ENCODE measurements at places on chromosomes 11 and 22.
A peak's percentile ranks its signal among the peaks of the same experiment; 100 is the strongest.

- DNase-seq, result no peak
Observed at GRCh38 chr11:44252999-44253602, 56.8 kb downstream of the ALX4 start.

DNA sequence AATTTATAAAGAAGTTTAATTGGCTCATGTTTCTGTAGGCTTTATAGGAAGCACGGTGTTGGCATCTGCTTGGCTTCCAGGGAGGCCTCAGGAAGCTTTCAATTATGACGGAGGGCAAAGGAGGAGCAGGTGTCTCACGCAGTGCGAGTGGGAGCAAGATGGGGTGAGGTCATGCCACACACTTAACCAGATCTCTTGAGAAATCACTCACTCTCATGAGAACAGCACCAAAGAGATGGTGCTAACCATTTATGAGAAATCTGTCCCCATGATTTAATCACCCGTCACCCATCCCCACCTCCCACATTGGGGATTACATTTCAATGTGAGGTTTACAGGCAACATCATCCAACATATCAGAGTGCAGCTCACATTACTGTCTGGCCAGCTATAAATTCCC lies 103.5 kb downstream of the ARHGAP8 start:
- no peak for DNase-seq

GRCh38 chr11:6248248-6248647 lies 9.4 kb downstream of the CNGA4 start:
- DNase-seq, result no peak

DNA sequence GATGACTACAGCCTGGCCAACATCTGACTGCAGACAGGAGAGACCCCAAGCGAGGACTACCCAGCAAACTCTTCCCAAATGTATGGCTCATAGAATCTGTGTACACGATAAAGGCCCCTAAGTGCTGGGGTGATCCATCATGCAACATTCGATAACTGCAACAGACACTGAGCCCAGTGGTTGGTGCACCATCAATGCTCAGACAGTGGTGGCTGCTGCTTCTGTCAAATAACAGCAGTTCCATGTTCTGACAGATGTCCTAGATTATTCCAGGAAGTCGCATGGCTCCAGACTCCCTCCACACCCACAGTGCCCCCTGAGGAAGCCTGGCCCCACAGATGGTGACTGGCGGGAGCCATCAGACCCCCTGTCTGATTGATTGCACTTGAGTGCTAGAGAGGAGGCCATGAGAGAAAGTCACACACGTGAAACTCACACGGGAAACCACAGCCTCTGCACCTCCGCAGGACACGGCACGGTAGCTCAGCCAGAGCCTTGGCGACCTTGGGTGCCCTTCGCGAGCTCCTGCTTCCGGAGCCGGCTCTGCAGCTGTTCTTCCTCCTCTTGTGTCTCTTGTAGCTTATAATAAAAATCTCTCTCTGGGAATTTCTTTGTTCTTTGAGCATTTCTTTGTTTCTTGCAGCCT lies 1155.9 kb downstream of the TBC1D22A start:
- DNase-seq, result no peak

- DNase-seq, result no peak
Observed at GRCh38 chr11:69173925-69174581, 18.3 kb downstream of the SMIM38 start.

GRCh38 chr11:8213376-8213775 lies 44.6 kb upstream of the RIC3 start:
- DNase-seq, result no peak

DNA sequence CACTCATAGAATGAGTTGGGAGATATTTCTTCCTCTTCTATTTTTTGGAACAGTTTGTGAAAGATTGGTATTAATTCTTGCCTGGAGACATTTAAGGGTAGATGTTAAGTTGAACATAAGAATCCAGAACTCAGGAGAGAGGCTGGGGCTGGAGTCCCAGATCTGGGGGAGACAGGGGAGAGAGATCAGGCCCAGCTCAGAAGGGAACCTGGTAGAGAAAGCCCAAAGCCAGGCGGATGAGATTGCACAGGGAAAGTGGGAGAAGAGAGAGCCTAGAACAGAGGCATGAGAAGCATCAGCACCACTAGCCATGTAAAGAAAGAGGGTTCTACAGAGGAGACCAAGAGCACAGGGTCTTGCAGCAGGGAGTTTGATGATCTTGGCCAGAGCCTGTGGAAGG lies 13.0 kb upstream of the GNAZ start:
- no peak for DNase-seq

DNA sequence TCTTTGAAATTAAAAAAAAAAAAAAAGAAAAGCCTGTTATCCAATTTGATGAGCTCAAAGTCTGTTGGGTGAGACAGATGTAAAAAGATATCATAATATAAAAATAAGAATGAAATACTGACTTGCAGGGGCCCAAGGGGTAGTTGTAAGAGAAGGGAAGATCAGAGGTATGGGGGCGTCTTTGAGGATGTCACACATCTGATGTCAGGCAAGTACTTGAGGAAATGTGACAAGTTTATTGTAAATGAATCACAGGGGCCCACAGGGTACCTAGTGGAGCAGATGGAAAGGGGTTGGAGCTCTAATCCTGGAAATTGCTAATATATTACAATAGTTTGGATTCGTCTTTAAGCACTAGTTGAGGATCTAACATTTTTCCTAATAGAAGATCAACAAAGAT lies 131.6 kb downstream of the MAML2 start:
- no peak for DNase-seq

- DNase-seq, result peak; percentile 12
Observed at GRCh38 chr11:123430721-123431497, 840 bp downstream of the GRAMD1B start.

DNA sequence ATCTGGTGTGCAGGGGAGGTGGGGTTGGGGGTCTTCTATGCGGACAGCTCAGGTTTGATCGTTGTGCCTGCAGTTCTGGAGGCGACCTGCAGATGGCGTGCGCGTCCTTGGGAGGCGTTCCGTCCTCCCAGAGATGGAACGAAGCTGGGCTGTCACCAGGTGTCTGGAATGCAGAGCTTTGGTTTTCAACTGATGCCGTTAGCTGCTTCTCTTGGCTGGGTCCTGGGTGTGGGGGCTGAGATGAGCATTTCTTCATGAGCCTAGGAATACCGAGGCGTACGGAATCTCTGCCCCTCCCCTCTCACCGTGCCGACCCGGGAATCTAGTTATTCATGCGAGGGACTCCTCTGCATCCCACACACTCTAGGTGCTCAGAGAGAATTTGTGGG lies 98.6 kb downstream of the CEP164 start:
- peak; percentile 55 for DNase-seq

DNA sequence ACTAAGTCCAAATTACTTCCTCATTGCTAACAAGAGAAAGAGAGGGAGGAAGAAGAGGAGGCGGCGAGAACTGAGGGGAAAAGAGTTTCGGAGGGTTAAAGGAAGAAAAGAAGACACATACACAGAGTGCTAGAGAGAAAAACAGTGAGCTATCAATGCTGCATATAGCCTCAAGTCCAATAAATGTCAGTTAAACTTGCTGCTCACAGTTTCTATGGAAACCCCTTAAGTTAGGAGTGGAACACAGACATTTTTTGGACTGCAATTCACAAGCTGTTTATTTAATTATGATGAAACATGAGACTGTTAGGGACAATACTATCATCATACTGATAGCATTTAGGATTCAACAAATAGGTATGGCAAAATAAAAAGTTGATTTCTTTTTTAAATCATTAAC lies 1320.4 kb downstream of the LRRC4C start:
- DNase-seq, result no peak

DNA sequence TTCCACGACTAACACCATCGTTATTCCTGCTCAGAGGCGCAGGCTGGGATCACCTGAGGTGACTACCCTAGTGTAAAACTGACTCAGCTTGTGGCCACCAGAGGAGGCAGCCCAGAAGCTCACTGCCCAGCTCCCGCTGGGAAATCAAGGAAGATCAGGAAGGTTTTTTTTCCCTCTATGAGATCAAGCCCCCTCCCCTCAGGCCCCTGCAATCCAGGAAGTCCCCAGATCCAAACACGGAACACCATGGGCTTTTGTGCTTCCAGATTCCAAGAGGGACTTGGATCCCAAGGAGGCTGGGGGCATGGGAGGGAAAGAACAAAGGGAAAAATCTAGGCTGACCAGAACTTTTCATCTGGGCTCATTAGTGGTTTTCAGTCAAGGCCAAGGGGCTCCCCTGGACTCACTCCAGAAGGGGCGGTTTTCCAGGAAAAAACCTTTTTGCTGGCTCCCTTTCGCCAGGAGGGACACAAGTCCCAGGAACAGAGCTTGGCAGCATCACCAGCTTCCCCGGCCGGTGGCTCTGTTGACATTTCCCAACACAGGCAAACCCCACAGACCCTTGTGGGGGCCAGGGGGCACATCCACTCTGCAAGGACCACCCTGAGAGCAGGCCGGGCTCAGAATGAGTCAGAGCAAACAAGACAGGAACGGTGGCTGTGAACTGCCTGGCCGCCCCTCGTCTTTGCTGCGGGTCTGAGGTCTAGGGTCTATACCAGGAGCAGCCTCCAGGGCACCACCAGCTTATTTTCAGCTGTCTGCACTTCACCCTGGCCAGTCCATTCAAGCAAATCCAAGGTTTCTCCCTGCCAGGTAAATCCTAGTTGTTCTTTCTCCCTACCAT lies 36.8 kb downstream of the MYH9 start:
- no peak for DNase-seq

DNA sequence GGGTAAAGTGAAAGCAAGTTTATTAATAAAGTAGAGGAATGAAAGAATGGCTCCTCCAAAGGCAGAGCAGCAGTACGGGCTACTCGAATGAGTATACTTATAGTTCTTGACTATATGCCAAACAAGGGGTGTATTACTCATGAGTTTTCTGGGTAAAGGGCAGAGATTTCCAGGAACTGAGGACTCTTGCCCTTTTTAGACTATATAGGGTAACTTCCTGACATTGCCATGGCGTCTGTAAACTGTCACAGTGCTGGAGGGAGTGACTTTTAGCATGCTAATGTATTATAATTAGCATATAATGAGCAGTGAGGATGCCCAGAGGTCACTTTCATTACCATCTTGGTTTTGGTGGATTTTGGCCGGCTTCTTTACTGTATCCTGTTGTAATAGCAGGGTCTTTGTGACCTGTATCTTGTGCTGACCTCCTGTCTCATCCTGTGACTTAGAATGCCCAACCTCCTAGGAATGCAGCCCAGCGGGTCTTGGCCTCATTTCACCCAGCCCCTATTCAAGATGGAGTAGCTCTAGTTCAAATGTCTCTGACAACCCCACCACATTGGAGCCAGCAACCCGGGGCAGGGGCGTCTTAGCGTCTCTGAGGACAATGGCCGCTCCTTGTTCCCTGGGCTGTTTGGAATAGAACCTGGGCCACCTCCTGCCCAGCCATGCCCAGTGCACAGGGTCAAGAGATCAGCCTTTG lies 34.9 kb upstream of the CD82 start:
- no peak for DNase-seq

GRCh38 chr11:98895936-98896335 lies 124.8 kb upstream of the CNTN5 start:
- DNase-seq, result no peak
